Tongue (tissue), 3 donors: ENCODE measurements at places on chromosomes 2 and 18. TPM values are rescaled to one million over a fixed set of nuclear protein-coding genes. Genes with fewer than 3 reads are reported as not detected.
A peak's percentile ranks its signal among the peaks of the same experiment; 100 is the strongest.

DNA sequence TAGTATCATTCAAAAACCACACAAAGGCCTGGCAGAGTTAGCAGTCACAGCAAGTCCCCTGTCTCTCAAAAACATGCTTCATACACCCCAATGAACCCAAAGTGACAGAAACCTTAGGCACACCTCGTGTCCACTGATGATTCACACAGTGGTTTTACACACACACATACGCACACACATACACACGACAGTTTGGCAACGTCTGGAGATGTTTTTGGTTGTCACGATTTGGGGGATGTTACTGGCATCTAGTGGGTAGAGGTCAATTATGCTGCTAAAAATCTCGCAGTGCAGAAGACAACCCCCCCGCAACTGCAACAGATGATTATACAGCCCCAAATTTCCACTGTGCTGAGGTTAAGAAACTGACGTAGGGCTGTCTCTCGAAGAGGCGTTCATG, 72.9 kb upstream of the PARD3B start:
- no peak for DNase-seq

IL36RN gene
- 5.6 TPM for total RNA-seq

ARHGAP28 gene
- 26.0 TPM for total RNA-seq

COBLL1 gene
- total RNA-seq, result 27.1 TPM

CNRIP1 gene
- total RNA-seq, result 19.6 TPM

- no peak for DNase-seq
Measured at GRCh38 chr2:144596073-144596871, 76.4 kb upstream of the ZEB2 start.

RTP5 gene
- total RNA-seq, result not detected

OBSL1 gene
- total RNA-seq, result 105 TPM

GRCh38 chr2:11408959-11409571, 56.9 kb downstream of the E2F6 start:
- no peak for DNase-seq

GRCh38 chr2:71736091-71736861, 282.9 kb downstream of the DYSF start:
- DNase-seq, result no peak

CNGA3 gene
- total RNA-seq, result 0.51 TPM

ZNF521 gene
- 85.8 TPM for total RNA-seq

ABCG8 gene
- total RNA-seq, result not detected

DNA sequence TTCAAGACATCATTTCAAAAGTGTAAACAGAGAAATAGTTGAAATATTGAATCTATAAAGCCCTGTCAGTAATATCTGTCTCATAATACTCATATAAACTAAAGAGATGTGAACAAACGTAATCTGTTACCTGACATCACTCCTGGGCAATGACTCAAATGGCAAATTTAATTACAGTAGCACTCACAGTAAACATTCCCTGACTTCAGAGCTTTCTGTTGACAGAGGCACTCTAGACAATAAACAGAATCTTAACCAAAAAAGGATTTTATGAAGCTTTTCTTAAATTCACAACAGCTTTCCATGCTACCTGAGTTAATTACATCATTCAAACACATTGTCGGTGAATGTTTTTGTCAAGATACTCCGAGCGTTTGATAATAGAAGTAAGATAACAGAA, 128.1 kb upstream of the PDE1A start:
- DNase-seq, result peak; percentile 11

- no peak for DNase-seq
Measured at GRCh38 chr2:160388464-160389263, 104.9 kb downstream of the RBMS1 start.

DNA sequence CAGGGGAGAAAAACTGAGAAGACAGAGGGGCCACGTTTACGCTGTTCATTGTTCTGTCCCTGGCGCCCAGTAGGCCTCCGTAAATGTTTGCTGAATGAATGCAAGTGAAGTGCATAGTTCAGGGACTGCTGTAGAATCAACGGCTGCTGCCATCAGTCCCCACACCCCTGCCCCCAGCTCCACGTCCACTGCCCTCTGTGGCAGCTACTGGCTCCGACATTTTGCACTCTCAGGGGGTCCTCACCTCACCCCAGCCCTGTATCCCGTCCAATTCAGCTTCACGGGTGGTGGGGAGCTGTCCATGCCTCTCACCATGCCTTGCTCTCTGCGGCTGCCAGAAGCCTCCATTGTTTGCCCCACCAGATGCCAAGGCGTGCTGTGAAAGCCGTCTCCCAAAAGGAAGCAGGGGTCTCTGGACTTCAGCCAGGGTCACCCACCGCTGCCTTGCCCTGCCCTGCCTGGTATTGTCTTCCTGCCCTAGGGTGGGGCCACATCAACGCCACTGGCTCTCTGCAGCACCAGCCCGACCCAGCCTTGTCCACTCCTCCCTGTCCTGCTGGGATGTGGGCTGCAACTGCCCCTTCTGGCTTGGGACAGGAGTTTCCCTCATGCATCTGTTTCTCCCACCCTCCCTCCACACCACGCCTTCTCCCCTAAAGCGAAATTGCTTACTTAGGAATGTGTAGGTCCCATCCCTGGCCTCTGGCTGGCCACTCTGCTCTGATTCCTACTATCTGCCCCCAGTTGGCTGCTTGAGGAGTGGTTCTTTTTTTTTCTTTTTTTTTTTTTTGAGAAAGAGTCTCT, 86.0 kb downstream of the RHOB start:
- DNase-seq, result no peak

MOGAT1 gene
- not detected for total RNA-seq

GRCh38 chr18:5197461-5197860, 404 bp upstream of the AKAIN1 start:
- no peak for DNase-seq

GRCh38 chr18:44246001-44246400, 434.7 kb upstream of the SETBP1 start:
- peak; percentile 11 for DNase-seq

CYBRD1 gene
- total RNA-seq, result 122 TPM

- no peak for DNase-seq
Measured at GRCh38 chr2:162524192-162524591, 180.3 kb downstream of the GCA start.

FEZ2 gene
- total RNA-seq, result 96.6 TPM

DNA sequence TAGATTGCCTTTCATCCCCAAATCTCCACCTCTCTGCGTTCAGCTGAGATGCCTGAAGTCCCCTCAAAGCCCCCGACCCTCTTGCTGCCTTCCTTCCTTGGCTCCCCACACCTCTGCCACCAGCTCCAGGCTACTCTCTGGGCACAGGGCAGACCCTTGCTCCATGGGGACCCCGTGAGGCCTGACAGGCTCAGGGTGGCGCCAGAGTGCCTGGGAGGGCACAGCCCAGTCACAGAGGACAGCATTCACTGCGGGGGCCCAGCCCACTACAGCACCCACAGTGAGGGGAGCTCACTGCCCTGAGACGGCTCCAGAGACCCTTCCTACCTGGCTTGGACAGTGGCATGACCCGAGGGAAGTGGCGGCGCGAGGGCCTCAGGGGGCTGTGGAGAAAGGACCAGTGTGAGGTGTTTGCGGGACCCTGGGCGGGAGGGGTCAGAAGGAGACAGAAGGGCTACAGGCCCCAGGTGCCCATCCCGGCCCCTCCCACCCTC, 51.0 kb downstream of the AQP12A start:
- no peak for DNase-seq

DNA sequence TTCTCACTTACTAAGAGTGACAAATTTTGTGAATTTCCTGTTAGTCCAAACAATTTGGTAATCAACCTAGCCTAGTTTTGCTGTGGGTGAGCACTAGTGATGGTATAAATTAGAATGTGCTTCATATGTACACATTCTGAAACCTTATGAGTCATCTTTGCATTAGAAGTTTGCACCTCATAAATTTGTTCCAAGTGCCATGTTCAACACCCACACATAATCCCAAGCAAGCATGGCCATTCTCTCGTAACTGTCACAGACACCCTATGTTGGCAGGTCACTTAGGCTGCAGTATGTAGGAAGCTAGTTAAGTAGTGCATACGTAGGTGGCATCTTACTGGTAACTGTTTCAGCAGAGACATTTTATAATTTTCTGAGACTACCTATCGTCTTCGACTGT, 46.9 kb downstream of the NAB1 start:
- DNase-seq, result no peak

DNA sequence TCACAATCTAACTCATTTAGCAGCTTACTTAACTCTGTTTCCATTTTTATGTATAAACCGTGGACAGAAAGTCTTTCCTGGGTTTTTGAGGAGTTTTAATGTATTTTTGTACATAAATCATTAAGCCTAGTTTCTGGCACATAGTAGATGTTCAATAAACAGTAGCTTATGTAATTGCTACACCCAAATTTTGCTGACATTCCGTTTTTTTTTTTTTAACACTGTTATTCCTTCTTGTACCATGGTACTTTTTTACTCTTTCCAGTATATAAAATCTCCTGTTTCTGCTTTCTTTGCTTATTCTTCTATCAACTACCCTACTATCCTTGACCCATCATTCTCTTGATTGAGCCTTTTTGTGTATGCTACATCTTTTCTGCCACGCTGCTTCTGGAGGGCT, 1151.3 kb upstream of the CRIM1 start:
- DNase-seq, result no peak

TTC31 gene
- 13.3 TPM for total RNA-seq

UGT1A4 gene
- total RNA-seq, result 1.6 TPM

DNA sequence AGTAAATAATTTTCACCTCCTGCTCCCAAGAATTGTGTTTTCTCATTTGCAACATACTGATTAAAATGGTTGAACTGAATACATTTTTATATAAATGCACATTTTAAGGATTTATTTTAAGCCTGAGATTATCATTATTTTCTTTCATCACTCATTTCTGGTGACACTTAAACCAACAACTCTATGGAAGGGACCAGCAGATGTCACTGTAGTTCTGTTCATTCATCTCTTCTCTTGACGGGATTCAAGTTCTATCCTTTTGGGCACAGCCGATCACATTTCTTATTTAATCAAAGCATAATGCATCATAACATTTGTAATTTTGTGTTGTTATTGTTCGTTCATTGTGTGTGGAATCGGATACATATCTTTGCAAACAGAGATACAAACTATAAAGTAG, 417.9 kb downstream of the HRH4 start:
- DNase-seq, result peak; percentile 85

ADD2 gene
- 2.8 TPM for total RNA-seq
